Endothelial cell of coronary artery (primary cell): ENCODE measurements at places on chromosomes 3 and 15. TPM values are rescaled to one million over a fixed set of nuclear protein-coding genes. Genes with fewer than 3 reads are reported as not detected.

GOLGA8O gene
- 0.09 and 0.19 TPM in 2 replicates for total RNA-seq

TMPRSS7 gene
- not detected in 2 replicates for total RNA-seq

AGBL1 gene
- not detected in 2 replicates for total RNA-seq

ATP13A5 gene
- not detected in 2 replicates for total RNA-seq

LPP gene
- 30.3 and 63.0 TPM in 2 replicates for total RNA-seq

LAMB2 gene
- total RNA-seq, result 330 and 659 TPM in 2 replicates
